ENCODE measurements at places on chromosomes 6 and 20.

- no peak overlapping the region for H3K27ac ChIP-seq
- peaks cover 2% of the 10 kb centered on the region for H3K36me3 ChIP-seq
- no peak for DNase-seq
- no peak overlapping the region for H3K4me3 ChIP-seq
- H3K4me1 ChIP-seq: peaks cover 2% of the 10 kb centered on the region
Observed at GRCh38 chr6:2753110-2753489, 2.4 kb upstream of the MYLK4 start.

GRCh38 chr20:24468401-24469115 lies 871 bp upstream of the SYNDIG1 start:
- peaks cover 50% of the 10 kb centered on the region for H3K27me3 ChIP-seq
- H3K27ac ChIP-seq: no peak overlapping the region
- no peaks in the 10 kb centered on the region for H3K36me3 ChIP-seq
- no peak overlapping the region for H3K4me3 ChIP-seq
- DNase-seq: no peak

DNA sequence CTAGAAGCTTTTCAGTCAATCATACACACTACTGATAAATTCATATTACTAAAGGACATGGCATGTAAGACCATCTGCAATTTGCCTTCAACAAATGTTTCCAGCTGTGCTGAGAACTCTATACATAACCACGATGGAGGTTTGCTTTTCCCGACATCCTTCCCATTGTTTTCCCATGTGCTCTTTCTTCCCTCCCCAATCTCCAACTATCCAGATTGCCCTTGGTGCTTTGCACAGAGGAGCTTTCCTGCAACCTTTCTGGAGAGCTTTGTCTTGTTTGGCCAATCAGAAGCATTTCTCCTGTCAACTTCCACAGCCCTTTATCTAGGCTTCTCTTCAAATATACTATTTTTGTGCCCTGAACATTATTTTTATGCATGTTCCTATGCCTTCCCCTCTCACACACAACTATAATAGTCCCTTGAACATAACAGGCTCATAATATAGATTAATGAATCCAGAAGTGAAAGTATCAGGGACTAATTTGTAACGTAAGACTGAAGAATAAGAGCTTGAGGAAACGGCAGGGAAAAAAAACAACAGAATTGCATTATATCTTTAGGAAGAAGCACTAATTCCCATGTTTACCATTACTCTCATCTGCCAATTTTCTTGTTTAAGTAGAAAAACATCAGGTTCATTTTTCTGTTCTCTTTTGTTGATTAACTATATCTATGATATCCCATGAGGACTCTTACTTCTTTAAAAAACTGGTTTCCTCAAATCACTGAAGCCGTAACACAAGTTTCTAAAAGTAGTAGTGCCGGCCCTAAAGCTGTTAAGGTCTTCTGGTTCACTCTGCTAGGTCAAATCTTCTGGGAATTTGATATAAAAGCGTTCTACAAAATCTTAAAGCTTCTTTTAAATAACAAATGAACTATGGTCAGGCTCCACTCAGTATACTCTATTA lies 20.1 kb downstream of the SMLR1 start:
- no peaks in the 10 kb centered on the region for H3K36me3 ChIP-seq
- no peak overlapping the region for H3K4me3 ChIP-seq
- H3K4me1 ChIP-seq: peaks cover 5% of the 10 kb centered on the region
- no peaks in the 10 kb centered on the region for H3K27me3 ChIP-seq
- no peak for DNase-seq

DNA sequence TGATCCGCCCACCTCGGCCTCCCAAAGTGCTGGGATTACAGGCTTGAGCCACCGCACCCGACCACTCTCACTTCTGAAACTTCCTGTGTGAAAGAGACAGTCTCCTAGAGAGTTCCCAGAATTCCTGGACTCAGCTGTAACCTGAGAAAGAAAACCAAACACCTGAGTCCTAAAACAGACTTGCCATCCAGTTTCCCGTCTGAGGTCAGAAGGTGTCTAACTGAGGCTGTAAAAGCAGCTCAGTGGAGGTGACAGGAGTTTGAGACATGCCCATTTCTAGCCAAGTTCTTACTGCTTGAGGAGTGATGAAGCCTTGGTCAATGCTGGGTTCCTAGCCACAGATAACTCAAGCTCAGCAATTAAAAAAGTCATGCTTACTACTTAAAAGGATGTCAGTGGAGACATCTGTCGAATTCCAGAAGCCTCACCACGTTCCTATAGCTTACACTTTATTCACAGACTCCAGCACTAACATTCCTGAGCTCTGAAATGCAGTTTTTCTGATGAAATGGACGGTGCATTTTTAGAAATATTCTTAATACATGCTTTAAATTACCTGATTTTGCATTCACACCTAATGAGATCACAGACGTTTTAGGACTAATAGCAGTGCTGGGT lies 6.1 kb downstream of the UQCC2 start:
- H3K4me1 ChIP-seq: peaks cover 37% of the 10 kb centered on the region
- H3K4me3 ChIP-seq: no peak overlapping the region
- no peaks in the 10 kb centered on the region for H3K27me3 ChIP-seq
- H3K36me3 ChIP-seq: peaks cover 46% of the 10 kb centered on the region
- DNase-seq: no peak

DNA sequence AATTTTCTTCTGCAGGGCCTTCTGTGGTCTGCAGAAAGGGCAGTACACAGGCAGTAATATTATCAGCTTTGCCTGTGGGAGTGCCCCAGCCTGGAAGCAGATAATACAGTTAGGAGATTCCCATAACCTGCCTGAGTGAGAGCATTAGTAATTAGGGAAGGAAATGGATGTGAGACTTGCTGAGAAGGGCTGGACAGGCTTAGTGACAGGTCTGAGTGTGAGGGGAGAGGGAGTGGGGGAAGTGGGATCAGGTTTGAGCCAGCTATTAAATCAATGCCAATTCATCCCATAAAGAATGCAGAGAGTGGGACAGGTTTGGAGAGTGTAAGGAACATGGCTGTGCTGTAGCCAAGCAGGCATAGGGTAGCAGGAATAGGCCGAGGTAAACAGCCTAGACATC lies 10.1 kb upstream of the CFAP206 start:
- no peak overlapping the region for H3K27ac ChIP-seq
- no peak overlapping the region for H3K4me3 ChIP-seq
- no peak for DNase-seq
- H3K36me3 ChIP-seq: no peaks in the 10 kb centered on the region

- peak; percentile 10 for DNase-seq
- no peak overlapping the region for H3K27ac ChIP-seq
- H3K36me3 ChIP-seq: no peaks in the 10 kb centered on the region
- no peak overlapping the region for H3K4me3 ChIP-seq
- H3K4me1 ChIP-seq: peaks cover 12% of the 10 kb centered on the region
Observed at GRCh38 chr6:2658788-2659187, 91.9 kb downstream of the MYLK4 start.

GRCh38 chr6:167528239-167528638 lies 203.4 kb downstream of the TTLL2 start:
- H3K27ac ChIP-seq: no peak overlapping the region
- peaks cover 9% of the 10 kb centered on the region for H3K27me3 ChIP-seq
- no peaks in the 10 kb centered on the region for H3K36me3 ChIP-seq
- no peaks in the 10 kb centered on the region for H3K4me1 ChIP-seq

- H3K27me3 ChIP-seq: no peaks in the 10 kb centered on the region
- DNase-seq: peak; percentile 43
- H3K4me3 ChIP-seq: peak overlapping the region; percentile 95
- H3K27ac ChIP-seq: peak overlapping the region; percentile 96
- H3K36me3 ChIP-seq: peaks cover 18% of the 10 kb centered on the region
- peaks cover 36% of the 10 kb centered on the region for H3K4me1 ChIP-seq
Observed at GRCh38 chr6:42745083-42745639, 742 bp downstream of the TBCC start.
